ENCODE measurements at places on chromosomes 11 and 22. TPM values are rescaled to one million over a fixed set of nuclear protein-coding genes. Genes with fewer than 3 reads are reported as not detected.

The NFAM1 gene
- total RNA-seq = not detected

The OR51B5 gene
- not detected for total RNA-seq

The TSKU gene
- 192 TPM for total RNA-seq

The HEPHL1 gene
- total RNA-seq = not detected

The FIBIN gene
- not detected for total RNA-seq

The C11orf16 gene
- total RNA-seq = not detected

The VWCE gene
- 0.50 TPM for total RNA-seq

The BIRC3 gene
- 32.2 TPM for total RNA-seq

The OPCML gene
- total RNA-seq = not detected

The ZDHHC8 gene
- total RNA-seq = 19.9 TPM

The KLHDC7B gene
- not detected for total RNA-seq

The SLC7A4 gene
- not detected for total RNA-seq

The MAP6 gene
- total RNA-seq = 1.7 TPM

The KCNE3 gene
- total RNA-seq = not detected

The C11orf42 gene
- not detected for total RNA-seq

The DAGLA gene
- total RNA-seq = 6.4 TPM

The NCAPD3 gene
- 26.4 TPM for total RNA-seq

The CSNK1E gene
- 100 TPM for total RNA-seq

The SHANK2 gene
- total RNA-seq = 6.6 TPM

The C1QTNF4 gene
- total RNA-seq = not detected

Data from A549 treated with RU486 at 1 μM for 4 hours (cell line).